ENCODE measurements at places on chromosomes 16 and 17. TPM values are rescaled to one million over a fixed set of nuclear protein-coding genes. Genes with fewer than 3 reads are reported as not detected.
A peak's percentile ranks its signal among the peaks of the same experiment; 100 is the strongest.

GRCh38 chr17:14741491-14741890 is 440.6 kb downstream of the HS3ST3B1 start:
- no peak for DNase-seq

DNA sequence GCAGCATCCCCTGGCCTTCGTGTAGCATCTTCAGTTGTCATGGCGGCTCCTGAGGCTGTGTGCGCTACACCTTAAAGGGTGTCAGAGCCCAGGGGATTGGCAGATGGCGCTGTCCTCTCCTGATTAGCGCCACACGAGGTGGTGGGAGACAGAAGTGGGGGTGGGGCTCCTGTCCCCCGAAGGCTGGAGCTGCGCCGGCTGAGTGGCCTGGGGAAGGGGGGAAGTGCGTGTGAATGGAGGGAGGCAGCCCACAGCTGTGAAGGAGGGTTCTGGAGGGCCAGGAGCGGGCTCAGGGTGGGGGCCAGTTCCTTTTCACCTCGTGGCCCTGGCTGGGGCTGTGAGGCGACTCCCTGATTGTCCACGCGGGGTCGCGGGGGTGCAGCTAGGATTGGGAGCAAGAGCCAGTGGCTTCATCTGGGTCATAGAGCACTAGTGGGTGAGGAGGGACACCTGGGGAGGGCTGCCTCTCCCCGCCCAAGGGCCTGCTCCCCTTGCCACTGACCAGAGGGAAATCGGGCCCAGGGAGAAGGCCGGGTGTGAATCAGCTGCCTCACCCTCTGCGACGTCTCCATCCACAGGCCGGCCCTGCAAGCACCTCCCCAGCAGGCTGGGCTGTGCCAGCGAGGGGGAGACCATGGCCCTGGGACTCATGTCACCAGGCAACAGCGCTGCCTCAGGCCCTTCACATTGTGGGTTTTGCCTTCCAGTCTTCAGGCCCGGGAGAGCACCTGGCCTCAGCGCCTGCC is 14.1 kb downstream of the BAHCC1 start:
- DNase-seq = no peak

DNA sequence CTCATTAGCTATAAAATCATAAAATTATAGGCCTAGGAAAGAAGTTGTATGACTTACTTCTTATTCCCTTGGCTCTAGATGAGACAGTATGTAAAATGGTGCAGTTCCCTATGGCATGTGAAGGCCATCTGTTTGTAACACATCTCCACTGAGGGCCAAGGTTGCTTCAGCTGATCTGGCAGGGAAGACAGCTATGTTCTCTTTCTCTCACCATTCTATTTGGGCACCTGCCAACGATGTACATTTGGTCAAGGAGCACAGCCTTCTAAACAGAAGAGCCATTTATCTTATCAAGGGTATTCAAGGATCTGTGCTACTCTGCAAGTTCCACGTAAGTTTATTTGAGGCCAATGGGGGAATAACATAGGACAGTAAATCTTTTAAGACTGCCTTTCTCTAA is 129.8 kb upstream of the TOM1L1 start:
- DNase-seq = no peak

GRCh38 chr16:4373909-4374742 is 2.5 kb downstream of the VASN start:
- no peak for DNase-seq

DNA sequence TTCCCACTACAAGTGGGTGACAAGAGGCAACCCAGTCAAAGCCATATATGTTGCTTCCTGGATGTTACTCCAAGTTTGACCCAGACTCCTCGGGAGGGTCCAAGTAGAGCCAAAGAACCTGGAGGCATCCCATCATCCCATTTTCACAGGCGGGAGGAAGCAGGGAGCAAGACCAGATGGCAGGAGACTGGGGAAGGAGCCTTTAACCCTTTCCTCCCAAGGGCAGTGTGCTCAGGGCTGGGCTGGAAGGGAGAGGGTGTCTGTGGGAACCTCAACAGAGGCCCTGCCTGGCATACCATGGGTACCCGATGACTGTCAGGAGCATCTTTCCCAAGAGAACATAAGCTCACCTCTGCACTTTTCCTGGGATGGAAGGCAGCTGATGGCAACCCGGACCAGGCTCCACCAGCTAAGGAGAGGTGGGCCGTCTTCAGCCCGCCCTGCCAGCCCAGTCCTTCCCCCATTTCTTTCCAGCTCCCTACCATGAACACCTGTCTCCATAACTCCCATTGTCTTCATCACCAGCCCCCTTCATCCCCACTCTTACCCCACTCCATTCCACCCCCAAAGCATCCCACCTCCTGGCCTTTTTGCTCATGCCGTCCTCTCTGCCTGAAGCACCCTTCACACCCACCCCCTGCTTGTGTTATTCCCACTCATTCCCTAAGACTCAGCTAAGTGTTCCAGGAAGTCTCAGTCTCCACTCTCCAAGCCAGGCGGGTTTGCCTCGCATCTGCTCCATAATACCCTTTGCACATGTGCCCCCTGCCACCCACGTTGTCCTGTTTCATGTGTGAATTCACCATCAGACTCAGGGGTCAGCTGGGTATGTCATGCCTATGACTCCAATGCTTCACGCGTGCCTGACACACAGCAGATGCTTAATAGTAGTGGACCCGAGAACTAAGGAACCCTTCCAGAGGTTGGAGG is 5.9 kb upstream of the SLC16A5 start:
- DNase-seq = no peak

DNA sequence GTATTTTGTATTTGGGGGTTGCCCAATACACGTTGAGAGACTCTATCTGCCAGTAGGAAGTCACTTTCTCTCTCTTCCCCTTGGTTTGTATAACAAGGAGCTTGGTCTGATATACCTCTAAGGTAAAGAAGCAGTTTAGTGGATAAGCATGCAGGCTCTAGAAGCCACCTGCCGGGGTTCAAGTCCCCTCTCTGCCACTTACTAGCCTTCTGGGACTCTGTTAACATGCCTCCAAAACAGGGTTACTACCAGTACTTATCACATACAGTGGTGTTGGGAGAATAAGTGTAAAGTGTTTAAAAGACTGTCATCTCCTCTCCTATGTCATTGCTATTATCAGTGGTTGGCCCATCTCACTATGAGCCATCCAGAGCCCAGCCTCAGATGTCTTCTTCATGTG is 156.1 kb upstream of the HS3ST3A1 start:
- no peak for DNase-seq

DNA sequence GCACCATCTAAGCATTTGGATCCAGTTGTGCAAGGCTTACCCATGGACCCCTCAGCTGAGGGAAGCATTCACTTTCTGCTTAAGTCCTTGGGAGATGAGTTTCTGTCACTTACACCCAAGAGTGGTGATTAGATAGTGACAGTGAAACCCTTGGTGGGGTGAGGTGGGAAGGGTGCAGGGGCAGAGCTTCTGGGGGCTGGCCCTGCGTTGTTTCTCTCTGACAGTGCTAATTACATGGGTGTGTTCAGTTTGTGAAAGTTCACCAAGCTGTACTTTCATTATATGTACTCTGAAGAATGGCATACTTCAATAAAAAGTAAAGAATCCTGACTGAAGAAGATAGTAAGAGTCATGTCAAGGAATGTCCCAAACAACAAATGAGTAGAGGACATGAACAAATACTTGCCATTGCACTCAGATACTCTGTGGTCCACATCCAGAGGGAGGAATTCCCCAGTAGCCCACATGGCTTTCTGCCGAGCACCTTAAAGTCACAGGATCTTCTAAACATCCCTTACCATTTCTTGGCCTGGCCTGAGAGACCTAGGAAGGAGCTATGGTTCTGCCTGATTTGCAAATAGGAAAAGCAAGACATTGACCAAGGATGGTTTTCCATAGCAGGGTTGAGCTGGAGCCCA is 8.4 kb downstream of the CHST6 start:
- DNase-seq = no peak

- no peak for DNase-seq
Observed at GRCh38 chr17:69466451-69466850, 52.0 kb downstream of the MAP2K6 start.

DNA sequence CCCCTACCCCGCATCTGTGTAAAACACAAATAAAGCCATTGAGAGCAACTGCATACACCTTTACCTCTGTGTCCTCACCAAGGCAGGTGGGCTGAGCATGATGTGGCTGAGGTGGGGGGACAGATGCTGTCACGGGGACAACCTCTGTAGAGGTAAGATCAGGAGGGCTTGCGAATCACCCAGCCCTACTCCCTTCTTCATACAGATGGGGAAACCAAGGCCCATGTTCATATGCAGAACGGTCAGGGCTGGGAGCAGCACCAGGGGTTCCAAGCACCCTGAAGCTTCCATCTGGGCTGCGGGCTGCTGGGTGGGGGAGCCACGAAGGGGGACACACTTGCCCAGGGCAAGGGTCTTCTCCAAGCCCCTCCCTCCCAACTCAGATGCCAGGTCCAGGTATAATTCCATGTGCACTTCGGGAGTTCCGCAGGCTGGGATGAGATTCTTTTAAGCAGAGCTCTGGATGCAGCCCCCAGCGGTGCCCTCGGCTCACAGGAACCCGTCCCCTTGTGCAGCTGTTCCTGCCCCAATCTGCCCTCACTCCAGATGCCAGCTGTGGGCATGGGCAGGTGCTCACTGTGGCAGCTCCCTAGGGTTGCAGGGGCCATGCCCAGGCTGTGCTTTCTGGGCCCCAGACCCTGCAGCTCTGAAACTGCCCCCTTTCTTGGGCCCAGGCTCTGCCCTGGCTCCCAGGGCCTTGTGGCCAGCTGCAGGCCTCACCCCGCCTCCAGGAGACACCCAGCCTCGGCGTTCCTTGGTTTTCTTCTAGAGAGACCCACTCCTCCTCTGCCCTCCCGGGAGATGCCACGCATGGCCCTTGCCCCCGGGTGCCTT is 9.6 kb downstream of the CTRB1 start:
- DNase-seq = no peak

- peak; percentile 92 for DNase-seq
Observed at GRCh38 chr17:76264755-76265623, at the start of gene UBALD2. Gene UBALD2, plus strand, starts transcription at chr17:76265348. Its CDS starts 158 bp downstream, at chr17:76265506.

GRCh38 chr17:33804401-33804800 is 450.7 kb upstream of the CCL2 start:
- DNase-seq = no peak

- no peak for DNase-seq
Observed at GRCh38 chr17:28857905-28858800, 3.3 kb downstream of the ERAL1 start.

- no peak for DNase-seq
Observed at GRCh38 chr16:77459534-77460254, 24.9 kb upstream of the ADAMTS18 start.

DNA sequence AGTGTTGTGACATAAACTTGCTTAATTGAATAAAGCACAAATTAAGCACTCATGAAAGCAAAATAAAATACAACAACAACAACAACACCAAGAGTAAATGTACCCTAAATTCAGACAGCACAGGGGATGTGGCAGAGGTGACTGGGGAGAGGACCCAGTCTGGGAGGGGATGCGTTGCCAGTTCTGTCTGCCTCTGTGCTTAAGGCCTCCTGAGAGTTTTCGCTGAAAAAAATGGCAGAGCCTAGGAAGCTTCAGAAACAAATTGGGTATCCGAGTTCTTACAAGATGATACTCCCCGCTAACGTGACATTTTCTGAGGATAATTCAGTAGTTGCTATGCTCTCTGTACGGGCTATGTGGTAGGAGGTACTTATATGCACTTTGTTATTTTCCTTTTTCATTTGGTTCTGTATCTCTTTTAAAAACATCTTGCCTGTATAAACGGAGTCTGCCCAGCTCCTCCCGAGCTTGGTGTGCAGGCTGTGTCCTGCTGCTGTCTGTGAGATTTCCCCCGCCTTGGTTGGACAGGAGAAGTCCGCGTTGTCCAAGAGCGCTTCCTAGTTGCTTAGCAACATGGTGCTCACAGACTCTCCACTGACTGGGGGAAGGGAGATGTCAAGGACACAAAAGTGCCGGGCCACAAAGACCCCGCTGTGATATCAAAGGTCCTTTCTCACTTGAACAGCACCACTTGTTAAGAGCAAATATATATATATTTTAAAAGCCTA is 134.2 kb upstream of the CPHXL start:
- no peak for DNase-seq

DNA sequence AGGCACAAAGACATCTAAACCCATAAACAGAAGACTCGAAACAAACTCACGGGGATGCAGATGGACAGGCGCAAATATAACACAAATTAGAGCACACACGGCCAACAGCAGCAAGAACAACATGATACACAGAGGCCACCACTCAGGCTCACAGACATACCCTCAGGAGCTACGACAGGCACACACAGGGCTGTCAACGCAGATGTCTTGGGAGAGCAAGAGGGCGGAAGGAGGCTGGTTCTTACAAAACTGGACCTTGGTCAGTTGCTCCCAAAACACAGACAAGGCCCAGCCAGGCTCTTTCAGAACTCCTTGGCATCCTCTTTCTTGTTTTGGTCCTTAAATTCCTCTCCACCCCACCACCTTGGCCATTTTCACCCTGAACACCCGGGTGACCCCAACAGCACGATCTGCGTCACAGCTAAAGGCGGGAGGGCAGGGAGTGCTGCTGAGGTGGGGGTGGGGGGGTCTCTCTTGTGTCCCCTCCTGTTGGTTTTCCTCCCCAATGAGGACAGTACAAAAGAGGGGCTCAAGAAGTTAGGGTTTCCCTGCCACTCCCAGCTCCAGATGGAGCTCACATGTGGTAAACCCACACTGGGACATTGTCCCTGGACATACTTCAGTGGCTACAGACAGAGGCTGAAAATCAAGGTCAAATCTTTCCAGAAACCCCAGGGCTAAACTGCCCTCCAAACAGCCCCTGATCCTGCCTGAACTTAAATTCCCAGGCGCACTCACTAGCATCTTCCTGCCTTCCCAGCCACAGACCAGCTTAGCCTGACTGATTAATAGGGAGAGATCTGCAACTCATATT is 221.3 kb downstream of the C16orf78 start:
- no peak for DNase-seq

DNA sequence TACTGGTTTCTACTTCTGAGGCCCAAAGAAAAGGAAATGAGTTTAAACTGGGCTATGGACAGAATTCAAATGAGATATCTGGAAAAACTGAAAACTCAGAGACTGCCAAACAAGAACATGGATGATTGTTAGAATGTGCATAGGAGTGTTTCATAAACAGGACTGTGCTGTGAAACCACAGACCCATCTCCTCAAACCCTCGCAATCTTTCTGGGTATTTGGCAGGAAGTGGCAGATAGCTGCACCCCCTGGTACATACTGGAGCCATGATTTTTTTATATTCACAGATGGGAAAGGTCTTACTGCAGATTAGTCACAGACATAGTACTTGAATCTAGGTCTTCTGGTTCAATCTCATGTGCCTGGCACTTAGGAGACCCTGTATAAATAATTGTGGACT is 145.0 kb downstream of the CCDC182 start:
- DNase-seq = no peak

DNA sequence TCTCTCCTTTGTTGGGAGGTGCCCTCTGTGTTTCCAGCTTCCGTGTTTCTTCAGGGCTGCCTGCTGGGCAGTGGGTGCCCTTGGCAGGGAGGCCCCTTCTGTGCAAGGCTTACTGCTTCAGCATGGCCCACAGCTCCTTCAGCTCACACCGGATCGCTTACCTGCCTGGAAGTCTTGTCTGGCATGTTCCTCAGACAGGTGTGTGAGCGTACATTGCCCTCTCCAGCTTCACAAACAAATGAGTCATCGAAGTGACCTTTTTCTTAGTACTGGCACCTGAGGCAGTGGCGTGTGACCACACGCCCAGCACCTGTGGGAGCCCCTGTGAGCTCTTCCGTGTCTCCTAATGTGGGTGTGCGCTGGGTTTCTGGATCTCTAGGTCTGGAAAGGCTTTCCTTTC is 3.5 kb downstream of the RAB40C start:
- no peak for DNase-seq

The WFDC1 gene
- polyA plus RNA-seq = 0.52 TPM

The TBC1D3B gene
- 0.74 TPM for polyA plus RNA-seq

The MT1M gene
- 2.1 TPM for polyA plus RNA-seq

The SOX15 gene
- 26.8 TPM for polyA plus RNA-seq

The C16orf92 gene
- polyA plus RNA-seq = not detected

The ABCA9 gene
- polyA plus RNA-seq = not detected

Data from H1 (cell line).